ENCODE measurements at places on chromosomes 16 and 17.

DNA sequence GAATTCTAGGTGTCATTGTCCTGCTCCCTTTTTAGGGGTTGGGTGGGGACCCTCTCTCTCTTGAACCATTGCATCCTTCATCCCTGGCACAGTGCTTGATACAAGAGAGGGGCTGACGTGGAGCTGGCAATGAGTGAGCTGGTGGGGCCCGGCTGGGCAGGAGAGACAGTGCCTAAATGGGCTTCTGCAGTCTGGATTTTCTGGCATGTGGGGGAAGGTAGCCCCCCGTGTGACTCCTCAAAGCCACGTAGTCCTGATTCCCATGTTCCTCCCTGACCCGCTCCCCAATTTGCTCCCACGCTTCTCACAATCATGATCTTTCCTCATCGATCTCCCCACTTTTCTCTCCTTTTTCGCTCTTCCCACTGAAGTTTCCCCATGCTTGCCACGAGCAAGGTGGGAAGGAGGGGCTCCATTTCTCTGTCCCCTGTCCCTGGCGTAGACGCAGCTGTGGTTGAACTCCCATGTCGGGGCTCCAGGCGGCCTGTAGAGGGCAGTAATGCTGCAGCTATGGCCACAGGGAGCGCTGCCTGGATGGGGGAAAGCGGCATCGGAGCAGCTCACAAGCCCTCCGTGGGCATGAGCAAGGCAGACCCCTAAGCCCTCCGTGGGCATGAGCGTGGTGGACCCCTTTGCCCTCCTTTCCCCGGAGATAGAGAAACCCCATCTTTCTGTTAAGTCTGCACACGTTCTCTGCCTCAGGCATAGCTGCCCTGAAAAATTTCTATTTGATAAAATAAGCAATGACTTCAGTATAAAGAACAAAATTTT lies 47.5 kb downstream of the HAPSTR1 start:
- DNase-seq = peak; percentile 67

- no peak for DNase-seq
Measured at GRCh38 chr16:30369938-30370455, 297 bp downstream of the TBC1D10B start.

GRCh38 chr16:58011652-58012051 lies 10.4 kb downstream of the USB1 start:
- DNase-seq = no peak

- DNase-seq = no peak
Measured at GRCh38 chr17:32713081-32713480, 163.8 kb downstream of the MYO1D start.
